ENCODE measurements at places on chromosomes 11 and 22.

DNA sequence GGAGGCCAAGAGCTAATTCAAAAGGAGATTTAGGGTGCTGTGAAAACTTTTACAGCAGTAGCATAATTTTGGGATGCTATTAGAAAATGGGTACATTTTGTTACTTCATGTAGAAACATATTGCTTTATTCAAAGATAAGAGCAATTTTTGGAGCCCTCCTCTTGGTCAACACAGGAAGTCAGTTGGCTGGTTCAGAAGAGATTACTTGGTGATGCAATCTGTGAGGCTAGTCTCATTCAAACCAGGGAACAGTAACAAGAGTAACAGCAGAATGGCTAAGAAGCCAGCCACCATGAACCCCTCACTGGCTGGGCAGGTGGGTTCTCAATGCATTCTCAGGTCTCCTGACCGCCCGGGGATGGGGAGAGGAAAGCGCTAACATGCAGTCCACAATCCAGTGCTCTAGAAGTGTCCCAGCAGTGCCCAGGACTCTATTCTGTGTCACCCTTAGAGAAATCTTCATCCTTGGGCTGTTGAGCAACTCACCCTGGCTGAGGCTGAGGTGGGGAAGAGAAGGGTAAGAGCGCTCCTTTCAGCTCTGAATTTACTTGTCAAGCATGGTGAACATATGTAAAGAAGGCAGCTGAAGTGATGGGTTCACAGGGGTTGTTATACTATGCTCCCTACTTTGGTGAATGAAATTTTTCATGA, 262.2 kb upstream of the UBASH3B start:
- DNase-seq: no peak

GRCh38 chr11:1871531-1871930, 18.6 kb downstream of the LSP1 start:
- no peak for DNase-seq

GRCh38 chr11:120744016-120744994, 232.8 kb downstream of the GRIK4 start:
- DNase-seq: no peak

- peak; percentile 40 for DNase-seq
Observed at GRCh38 chr11:94553938-94554337, 10.2 kb downstream of the FUT4 start.

DNA sequence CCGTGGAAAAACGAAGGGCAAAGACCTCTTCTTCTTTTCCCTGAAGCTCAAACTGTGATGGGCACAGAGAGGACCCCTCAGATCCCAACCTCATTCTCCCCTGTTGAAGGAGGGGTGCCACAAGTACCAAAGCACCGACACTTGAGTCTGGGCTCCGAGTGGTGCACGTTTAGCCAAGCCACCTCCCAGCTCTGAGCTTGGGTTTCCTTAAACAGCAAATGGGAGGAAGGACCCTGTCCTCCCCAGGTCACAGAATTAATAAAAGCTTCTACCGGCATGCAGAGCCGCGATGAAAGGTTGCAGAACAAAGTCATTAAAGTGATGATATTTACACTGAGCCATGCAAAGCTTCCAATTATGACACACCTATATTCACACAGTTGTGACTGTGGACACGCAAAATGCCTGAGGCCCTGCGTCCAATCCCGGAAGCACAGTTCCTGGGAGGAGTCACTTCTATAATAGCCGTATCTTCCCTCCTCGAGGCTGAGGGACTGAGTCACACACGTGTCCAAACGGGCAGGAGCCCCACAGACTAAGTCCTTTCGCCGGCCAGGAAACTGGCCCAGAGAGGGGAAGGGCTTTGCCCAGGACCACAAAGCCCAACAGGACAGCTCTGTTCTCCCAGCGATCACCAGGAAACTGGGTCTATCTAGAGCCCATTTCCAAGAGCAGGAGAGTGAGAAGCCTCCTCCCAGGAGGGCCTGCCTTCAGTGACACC, 922 bp upstream of the CSNK1E start:
- DNase-seq: peak; percentile 98

All from RKO (cell line).